ENCODE measurements at places on chromosomes 7 and 10. TPM values are rescaled to one million over a fixed set of nuclear protein-coding genes. Genes with fewer than 3 reads are reported as not detected.

The NEUROD6 gene
- polyA plus RNA-seq = not detected

The LIPF gene
- not detected for polyA plus RNA-seq

The LIPJ gene
- not detected for polyA plus RNA-seq

The MACROH2A2 gene
- polyA plus RNA-seq = 16.2 TPM

The A1CF gene
- not detected for polyA plus RNA-seq

Measured in ovary (tissue), 10 donors.